ENCODE measurements at places on chromosomes 7 and 10.

DNA sequence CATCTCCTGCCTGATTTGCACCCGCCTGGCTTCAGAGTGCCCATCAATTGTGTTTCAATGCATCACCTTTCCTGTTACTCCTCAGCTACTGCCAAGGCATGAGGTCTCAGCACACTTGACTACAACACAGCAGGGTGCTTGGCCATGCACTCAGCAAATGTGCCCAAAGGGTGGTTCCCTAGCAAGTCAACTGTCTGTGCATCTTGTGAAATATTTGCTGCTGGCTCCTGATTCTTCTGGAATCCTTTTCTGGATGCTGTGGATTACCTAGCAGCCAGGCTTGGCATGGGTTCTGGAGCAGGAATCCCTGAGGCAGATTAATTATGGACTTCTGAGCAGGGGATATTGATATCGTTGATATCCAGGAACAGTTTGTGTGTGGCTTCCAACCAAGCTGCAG lies 662.6 kb upstream of the MGMT start:
- DNase-seq, result no peak

GRCh38 chr7:4159761-4160554 lies 522.1 kb upstream of the FOXK1 start:
- DNase-seq, result no peak

GRCh38 chr7:107212725-107213124 lies 43.9 kb downstream of the HBP1 start:
- DNase-seq, result no peak

DNA sequence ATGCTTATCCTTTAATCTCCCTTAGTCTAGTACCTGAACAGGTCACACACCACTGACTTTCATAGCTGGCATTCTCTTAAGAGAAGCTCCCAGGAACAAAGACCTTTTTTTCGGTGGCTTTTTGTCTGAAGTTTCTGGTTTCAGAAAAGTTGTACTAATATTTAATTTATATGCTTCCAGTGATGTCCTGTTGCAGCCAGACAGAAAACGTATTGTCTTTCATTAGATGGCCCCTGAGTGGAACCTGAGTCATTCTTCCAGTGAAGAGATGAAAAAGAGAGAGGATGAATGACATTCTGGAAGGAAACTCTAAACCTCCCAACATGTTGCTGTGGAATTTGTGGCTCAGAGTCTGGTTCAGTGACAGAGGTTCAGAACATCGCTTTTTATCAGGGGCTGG lies 274.8 kb upstream of the TAC1 start:
- no peak for DNase-seq

DNA sequence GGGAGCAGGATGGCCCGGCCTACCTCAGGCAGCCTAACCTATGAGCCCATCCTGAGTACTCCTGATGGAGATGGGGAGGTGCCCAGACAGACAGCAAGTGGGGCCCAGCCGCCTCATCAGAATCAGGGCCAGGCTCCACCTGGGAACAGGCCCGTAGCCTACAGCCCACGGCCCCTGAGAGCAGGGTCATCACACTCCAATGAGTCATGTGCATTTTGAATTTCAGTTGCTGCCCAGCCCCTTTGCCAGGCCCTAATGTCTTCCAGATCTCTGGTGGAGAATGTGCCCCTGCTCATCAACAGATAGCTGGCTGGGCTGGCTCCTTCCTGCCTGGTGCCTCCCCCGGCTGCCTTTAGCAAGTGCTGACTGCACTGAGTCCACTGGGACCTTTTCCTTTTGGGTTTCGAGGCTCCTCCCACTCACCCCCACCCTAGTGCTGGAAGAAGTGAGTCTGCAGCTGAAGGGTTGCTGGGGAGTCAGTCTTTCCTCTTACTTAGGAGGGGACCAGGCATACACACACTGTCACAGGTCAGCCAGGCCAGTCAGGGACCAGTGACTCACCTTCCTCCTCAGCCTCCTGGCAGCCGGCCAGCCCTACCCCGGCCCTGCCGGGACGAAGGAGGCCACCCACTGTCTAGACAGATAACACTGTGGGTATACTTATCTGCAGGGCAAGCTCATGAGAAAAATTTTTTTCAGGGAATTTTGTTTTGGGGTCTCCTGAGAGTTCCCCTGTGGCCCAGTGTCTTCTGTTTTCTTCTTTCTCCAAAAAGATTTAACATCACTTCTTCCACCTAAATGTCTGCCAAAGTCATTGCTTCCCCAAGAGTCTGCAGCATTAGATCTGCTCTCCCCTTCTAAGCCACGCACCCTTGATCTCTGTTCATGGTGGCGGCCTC lies 9.1 kb upstream of the ASIC3 start:
- peak; percentile 71 for DNase-seq

GRCh38 chr10:92638037-92638436 lies 45.1 kb downstream of the KIF11 start:
- no peak for DNase-seq

DNA sequence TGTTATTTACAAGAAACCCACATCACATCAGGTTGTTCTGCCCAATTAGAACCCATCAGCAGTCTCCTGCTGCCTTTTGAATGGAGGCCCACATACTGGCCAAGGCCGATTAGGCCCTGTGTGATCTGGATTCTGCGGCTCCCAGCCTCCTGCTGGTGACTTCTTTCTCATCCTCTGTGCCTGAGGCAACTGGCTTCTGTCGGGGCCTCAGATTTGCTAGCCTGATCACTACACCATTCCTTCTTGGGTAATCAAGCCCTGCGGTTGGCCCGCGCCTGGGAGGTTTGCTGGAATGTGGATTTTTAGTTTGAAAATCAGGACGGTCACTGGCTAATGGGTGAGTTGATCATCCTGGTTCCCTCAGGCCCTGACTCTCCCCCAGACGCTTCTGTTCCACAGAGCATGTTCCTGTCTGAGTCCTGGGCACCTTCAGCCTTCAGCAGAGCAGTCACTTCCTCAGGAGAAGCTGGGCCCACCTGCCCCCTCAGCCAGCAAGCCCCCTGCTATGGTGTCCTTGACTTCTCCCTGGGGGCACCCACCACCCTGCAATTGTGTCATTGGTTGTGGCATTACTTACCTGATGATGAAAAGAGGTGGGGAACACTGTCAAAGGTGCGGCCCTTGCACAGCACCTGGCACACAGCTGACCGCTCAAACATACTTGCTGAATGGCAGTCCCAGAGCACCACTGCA lies 207.6 kb downstream of the PHTF2 start:
- DNase-seq, result no peak

DNA sequence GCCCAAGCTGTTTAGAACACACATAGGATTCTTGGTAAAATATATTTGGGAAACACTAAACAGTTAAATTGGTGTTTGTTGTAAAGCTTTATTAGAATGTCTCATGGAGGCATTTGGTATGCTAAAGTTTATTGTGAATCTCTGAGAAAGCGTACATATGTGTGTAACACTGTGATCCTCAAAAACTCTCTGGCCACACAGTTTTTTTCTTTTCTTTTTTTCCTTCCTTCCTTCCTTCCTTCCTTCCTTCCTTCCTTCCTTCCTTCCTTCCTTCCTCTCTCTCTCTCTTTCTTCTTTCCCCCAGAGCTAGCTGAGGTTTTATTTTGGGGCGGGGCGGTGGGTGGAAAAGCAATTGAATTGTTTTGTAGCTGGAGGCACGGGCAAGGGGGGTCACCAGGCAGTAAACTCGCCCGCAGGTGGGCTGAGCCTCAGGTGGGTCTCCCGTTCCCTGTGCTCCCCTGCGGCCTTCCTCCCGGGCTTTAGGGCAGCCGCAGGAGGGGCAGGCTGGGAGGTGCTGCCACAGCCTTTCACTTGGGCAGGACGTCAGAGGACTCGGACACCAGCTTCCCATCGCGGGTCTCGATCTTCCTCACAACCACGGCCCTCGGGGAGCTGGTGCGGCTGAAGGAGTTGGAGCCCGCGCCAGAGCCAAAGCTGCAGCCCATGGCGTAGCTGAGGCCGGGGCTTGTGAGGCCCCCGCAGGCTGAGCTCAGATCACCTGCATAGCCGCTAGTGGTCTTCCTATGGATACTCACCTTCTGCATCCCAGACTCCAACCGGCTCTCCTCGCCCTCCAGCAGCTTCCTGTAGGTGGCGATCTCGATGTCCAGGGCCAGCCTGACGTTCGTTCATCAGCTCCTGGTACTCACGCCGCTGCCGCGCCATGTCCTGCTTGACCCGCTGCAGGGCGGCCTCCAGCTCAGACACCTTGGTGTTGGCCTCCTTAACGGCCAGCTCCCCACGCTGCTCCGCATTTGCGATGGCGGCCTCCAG lies 459.0 kb downstream of the GATA3 start:
- no peak for DNase-seq

DNA sequence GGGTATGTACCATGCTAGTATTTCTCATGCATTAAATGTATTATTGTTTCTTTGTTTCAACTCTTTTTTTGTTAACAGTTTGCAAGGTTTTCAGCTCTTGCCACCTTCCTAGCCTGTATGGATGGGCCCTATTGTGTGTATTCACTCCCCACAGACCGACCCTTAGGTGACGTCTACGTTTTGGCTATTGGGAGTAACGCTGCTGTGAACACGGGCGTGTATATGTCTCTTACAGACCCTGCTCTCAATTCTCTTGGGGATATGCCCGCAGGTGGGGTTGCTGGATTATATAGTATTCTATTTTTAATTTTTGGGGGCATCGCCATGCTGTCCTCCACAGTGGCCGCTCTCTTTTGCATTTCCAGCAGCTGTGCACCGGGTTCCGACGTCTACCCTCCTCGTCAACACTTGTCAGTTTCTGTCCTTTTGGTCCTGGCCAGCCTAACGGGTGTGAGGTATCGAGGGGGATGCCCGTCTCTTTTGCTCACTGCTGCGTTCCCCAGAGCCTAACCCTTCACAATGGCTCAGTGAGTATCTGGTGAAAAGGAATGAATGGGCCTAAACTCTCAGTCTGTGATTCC lies 64.1 kb upstream of the GNA12 start:
- DNase-seq, result no peak

- peak; percentile 60 for DNase-seq
Observed at GRCh38 chr7:36723951-36724664, at the start of gene AOAH. TSS of gene AOAH (minus strand) at chr7:36724494. CDS start at chr7:36724148, 346 bp downstream.

GRCh38 chr10:75378379-75378778 lies 23.2 kb downstream of the ZNF503 start:
- DNase-seq, result no peak

- no peak for DNase-seq
Observed at GRCh38 chr7:75738604-75738974, at the start of gene HIP1. TSS of gene HIP1 (minus strand) at chr7:75738941. CDS start at chr7:75738920, 21 bp downstream.

GRCh38 chr7:101882595-101883564 lies 65.5 kb downstream of the CUX1 start:
- no peak for DNase-seq

- no peak for DNase-seq
Observed at GRCh38 chr7:92875719-92876118, 39.3 kb upstream of the CDK6 start.

GRCh38 chr7:6385110-6385781 lies 62.5 kb downstream of the DAGLB start:
- no peak for DNase-seq

DNA sequence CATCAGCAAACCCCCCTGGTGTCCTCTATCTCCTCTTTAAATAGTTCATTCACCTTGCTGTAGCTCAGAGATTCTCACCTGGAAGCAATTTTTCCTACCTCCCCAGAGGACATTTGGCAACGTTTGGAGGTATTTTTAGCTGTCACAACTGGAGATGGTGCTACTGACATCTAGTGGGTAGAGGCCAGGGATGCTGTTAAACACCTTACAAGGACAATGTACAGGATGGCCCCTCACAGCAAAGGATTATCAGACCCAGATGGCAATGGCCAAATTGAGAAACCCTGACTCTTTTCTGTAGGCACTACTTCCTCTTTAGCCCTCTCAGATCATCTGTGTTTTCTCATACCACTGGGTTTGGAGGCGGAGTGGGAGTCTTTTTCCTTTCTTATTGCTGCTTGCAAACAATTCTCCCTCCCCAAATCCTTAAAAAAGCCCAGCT lies 13.2 kb upstream of the TRA2A start:
- no peak for DNase-seq

- DNase-seq, result no peak
Observed at GRCh38 chr7:95642173-95642572, 45.9 kb upstream of the PDK4 start.

DNA sequence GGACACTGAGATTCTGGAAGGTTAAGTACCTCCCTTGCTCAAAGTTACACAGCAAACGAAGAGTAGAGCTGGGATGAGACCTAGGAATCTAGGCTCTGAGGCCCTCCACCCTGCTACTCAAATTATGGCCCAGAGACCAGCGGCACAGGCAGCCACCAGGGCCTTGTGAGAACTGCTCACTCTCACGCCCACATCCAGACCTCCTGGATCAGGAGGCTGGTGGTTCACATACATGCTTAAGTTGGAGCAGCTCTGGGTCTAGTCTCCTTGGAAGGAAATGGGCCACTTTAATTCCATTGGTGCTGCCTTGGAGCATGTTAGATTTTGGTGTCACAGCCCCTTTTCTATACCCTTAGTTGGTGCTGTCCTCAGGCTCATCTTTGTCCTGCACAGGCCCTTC lies 41.9 kb downstream of the ADRA2A start:
- no peak for DNase-seq

DNA sequence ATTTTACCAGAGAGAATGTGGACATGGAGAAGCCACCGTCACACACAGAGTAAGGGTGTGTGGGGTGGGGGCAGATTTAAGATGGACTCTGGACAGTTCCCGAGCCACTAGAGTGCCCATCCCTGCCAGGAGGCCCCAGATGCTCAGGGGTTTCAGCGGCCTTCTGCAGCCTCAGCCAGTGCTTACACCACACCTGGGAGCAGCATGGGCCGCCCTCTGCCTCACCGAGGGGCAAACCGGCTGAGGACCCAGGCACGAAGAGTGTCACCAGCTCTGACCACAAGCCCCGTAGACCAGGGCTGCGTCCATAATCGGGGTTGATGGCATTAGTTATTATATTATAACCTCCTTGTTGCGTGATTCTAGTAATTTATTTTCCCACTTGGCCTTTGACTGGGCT lies 6.7 kb upstream of the MNX1 start:
- DNase-seq, result no peak

DNA sequence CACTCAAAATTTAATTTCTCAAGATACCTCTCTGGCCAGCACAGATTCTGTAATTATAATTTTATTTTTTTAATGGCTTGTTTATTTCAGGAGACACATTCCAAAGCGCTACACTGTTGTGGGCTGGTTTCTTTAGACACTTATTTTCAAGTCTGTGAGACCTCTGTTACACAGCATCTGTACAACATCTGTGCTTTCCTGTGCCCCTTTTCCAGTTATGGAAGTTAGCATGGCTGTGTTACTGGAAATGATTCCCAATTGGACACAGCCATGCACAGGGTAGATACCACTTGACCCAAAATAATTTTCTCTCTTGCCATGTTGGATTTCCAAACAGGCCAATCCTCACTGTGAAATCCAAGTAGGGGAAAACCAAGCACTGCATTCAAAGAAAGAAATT lies 172.3 kb upstream of the ADCY1 start:
- DNase-seq, result no peak

DNA sequence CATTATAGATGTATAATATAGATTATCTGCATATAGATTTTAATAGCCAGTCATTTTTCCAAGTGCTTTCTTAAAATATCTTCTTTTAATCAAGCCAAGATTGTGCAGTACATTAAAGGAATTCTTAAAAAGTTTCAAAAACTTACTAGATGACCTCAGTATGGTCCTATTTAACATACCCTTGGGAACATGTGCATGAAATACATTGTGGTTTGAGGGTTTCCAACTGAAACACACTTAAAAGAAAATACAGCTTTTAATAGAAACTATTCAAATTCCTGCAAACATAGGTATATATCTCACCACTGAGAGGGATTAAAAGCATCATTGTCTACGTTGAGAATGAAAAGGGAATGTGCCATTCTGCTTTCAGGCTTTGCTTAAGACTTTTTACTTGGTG lies 364.9 kb downstream of the SUGCT start:
- no peak for DNase-seq
